Right forelimb (tissue), 1 donor: ENCODE measurements at places on chromosomes 2 and 18.

- DNase-seq: no peak
Measured at GRCh38 chr2:36734304-36734703, 37.8 kb downstream of the VIT start.

DNA sequence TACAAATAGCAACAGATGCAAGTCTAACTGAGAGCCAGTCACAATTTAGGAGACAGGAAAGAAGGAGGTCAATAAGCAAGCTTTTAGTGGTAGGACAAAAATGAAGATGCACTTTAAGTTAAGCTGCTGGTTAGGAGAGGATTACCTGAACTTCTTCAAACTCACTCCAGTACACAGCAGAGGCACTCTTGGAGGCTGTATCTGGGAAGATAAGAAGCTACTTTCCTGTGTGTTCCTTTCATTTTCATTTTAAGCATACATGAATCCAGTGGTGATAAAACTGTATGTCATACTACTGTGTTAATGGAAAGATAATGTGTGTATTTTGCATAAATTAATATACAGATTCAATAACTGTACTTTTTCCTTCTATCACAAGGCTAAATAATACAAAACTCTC is 49.6 kb downstream of the HYCC2 start:
- no peak for DNase-seq

DNA sequence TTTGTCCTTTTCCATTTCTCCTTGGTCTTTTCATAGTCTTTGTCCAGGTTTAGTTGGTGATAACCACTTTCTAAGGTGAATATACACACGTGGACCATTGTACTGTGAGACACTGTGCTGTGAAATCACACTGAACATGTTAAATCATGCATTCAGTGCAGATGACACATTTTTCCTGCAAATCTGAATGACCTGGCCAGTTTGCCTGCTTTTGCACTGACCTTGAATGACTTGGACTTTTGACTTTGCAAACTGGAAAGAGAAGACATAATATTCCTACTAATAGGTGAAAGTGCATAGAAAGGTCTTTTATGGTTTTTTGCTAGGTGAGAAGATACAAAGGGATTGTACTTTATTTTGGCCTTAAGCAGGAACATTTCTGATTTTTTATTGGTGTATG is 21.7 kb upstream of the PHLPP1 start:
- DNase-seq: no peak

GRCh38 chr2:112765251-112765650 is 842 bp upstream of the CKAP2L start:
- no peak for DNase-seq

- DNase-seq: no peak
Measured at GRCh38 chr2:111624411-111625156, 259.4 kb downstream of the ANAPC1 start.
